ENCODE measurements at places on chromosomes 2 and 18. TPM values are rescaled to one million over a fixed set of nuclear protein-coding genes. Genes with fewer than 3 reads are reported as not detected.

Gene QPCT
- polyA plus RNA-seq = 11.2 TPM

Gene MYCN
- not detected for polyA plus RNA-seq

Gene KIF1A
- polyA plus RNA-seq = not detected

Gene SH2D6
- polyA plus RNA-seq = 0.15 TPM

Gene DSEL
- polyA plus RNA-seq = 40.0 TPM

Gene EFHD1
- polyA plus RNA-seq = not detected

Gene DUSP19
- 2.3 TPM for polyA plus RNA-seq

- DNase-seq = no peak
Observed at GRCh38 chr2:155498106-155498505, 799.6 kb downstream of the KCNJ3 start.

- no peak for DNase-seq
Observed at GRCh38 chr18:13272416-13272815, 53.9 kb downstream of the LDLRAD4 start.

- no peak for DNase-seq
Observed at GRCh38 chr2:147686365-147686764, 158.5 kb upstream of the ACVR2A start.

DNA sequence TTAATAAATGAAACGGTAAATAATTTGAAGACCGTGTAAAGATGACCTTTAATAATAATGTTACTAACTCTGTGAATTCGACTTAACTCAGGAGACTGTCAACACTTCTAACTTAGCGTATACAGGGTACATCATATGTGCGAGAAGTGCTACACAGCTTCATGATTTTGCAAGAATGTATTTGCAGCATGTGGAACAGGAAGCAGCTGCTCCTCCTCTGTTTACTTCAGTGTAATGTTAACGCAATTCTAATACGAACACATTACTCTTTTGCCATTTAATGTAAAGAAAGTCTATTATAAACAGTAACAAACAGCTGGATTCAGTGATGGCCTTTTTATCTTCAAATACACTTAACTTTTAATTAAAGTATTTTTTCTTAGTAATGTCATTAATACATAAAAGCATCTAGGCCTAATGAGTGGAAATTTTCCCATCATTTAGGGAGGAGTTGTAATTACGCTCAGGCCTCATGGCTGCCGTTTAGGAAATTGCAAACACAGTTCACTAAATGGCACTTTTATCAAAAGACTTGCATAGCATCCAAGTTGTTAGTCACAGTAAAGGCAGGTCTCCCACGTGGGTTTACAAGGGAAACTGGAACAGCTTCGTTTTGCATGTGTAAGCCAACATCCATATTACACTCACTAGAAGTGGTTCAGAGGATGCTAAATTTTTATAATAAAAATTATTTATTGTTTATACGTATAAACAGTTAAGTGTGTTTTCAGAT is 635.7 kb downstream of the FBXO15 start:
- DNase-seq = peak; percentile 39

GRCh38 chr2:88764850-88765153 is 73.3 kb downstream of the RPIA start:
- no peak for DNase-seq

DNA sequence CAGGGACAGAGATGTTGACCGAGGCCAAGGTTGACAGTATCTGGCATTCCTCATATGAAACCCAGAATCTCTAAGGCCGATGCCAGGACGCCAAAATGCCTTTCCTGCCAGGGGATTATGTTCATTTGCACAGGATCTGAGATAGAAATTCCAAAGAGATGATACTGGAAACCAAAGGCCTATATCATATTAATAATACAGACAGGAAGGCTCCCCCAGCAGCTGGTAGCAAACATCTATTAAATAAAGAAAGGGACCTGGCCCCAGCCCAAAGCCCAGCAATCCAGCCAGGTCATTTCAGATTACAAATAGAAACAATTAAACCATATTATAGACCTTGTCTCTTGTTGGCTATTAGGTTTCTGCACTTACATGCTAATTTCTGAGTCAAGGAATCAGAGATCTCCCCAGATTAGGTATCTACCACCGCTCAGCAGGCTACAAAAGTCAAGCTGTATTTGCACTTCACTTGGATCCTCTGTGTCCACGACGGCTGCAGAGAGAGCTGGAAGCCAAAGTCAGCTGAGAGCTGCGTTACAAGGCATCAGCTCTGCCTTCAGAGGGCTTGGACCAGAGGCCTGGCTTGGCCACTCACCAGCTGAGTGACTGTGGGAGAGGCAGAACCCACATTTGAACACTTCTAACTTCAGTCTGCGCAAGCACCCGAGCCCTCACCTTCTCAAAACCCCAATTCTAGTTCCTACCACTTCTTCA is 269.3 kb upstream of the SIX2 start:
- DNase-seq = no peak

DNA sequence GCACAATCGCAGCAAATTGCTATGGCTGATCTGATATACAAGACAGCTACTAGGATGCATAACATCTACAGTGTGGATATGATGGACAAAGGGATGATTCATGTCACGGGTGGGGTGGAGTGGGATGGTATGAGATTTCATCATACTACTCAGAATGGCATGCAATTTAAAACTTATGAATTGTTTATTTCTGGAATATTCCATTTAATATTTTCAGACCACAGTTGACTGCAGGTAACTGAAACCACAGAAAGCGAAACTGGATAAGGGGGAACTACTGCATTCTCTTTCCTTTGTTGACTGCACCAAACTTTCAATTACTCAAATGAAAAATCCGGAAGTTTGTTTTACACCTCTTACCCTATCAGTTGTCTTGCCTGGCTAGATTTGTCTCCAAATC is 94.4 kb upstream of the NEUROD1 start:
- DNase-seq = no peak

DNA sequence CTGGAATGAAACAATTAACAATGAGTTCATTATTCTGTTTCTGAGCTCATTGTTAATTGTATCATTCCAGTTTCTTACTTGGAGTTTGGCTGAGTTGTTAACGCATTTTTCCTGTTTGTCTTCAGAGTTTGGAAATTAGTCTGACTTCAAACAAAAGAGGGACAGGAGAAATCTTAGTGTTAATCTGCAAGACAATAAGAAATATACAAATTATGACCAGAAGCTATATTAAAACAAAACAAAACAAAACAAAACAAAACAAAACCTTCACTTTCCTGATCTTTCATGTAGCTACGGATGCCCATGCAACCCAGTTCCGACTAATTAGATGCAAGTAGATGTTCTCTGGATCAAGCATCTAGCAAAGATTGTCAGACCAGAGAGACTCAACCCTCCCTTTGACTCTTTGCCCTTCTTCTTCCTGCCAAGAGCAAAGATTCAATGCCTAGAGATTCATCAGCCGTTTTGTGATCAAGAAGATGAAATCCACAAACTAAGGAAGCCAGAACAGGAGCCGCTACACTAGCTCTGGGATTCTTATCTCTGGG is 686.2 kb upstream of the FSHR start:
- no peak for DNase-seq

DNA sequence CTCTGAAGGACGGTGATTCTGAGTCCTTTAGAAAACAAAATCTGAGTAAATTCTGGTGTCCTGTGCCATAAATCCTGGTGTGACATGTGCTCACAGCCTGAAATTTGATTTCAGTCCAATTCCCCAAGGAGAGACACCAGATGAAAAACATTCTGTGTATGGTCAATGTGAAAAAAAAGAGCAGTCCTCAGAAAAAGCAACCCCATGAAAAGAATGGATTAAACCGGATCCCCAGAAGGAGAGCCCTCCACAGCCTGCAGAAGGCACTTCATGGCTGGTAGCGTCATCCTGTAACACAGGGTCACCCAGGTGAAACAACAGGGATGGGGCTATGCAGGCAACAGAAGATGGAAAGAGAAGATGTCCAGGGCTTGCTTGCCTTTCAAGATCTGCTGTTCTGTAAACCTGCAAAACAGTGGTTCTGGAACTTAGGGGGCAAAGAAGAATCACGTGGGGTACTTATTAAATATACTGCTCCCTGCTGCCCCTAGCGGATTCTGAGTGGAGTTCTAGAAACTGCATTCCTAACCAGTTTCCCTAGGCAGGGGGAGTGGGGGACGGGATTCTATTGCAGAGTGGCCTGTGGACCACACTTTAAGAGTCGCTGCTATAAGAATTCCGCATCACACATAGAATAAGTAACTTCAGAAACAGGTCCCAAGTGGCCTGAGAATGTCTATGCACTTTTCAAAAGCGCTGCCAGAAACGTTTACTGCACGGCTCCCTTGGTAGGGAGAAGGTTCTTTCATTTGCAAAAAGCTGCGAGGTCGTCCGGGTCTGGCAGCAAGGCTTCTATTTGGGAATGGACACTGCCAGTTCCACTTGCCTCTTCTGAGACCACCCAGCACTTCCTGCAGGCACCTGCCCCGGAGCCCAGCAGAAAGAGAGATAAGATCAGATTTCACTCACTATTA is 118.9 kb upstream of the ARL5A start:
- no peak for DNase-seq

- no peak for DNase-seq
Observed at GRCh38 chr18:47932190-47932589, 1.7 kb upstream of the SMAD2 start.

GRCh38 chr2:176872406-176872805 is 340.2 kb upstream of the HNRNPA3 start:
- no peak for DNase-seq

- no peak for DNase-seq
Observed at GRCh38 chr2:55087501-55087900, 37.2 kb upstream of the RTN4 start.

DNA sequence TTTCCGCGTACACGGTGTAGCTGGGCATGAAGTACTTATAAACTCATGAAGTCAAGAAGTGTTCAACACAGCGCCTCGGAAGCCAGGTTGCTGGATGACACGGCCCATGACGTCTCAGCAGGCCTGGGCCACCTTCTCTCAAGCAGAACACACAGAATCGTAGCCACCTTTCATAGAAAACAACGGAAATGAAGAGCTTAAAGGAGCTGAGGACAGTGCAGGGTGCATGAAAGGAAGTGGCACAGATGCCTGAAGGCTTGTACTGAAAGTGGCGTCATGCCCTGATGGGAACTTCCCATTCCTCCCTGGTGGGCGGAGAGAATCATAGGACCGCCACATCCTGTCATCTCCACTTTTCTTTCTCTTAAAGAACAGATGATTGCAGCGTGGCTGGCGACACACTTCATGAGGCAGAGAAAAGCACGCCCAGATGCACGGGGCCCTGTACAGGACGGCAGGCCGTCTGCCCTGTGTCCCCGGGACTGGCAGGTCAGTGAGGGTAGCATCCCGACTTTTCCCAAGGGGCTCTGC is 31.1 kb downstream of the HDAC4 start:
- DNase-seq = no peak

- no peak for DNase-seq
Observed at GRCh38 chr2:125746321-125747164, 909.4 kb upstream of the GYPC start.

- no peak for DNase-seq
Observed at GRCh38 chr2:34547900-34548299, 948.8 kb upstream of the FAM98A start.

DNA sequence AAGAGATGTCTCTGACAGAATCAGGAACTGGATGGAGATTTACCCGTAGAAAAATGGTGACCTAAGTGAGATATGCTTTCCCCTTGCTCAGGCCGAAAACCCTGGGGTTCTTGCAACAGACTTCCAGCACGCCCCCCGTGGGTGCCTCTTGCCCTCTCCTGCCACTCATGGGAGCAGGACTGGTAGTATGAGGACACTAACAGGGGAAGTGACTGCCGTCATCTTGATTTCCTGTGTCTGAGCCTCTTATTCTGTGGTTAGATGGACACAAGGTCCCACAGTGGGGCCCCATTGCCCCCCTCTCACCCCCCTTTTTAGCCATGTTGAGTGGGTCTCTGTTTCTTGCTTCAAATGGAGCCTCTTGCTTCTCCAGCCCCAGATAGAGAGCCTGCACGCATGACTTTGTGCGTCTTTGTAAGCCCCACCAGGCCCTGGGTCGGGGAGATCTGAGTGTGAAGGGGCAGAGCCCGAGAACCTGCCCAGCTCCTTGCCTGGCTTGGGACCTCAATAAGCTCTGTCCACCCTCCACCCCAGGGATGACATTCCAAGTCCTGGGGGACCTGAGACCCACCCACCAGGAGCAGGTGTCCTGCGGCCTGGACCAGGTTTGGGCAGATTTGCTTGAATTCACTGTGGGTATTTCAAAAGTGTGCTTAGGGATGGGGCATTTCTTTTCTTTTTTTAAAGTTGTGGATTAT is 12.6 kb downstream of the GNLY start:
- DNase-seq = no peak

DNA sequence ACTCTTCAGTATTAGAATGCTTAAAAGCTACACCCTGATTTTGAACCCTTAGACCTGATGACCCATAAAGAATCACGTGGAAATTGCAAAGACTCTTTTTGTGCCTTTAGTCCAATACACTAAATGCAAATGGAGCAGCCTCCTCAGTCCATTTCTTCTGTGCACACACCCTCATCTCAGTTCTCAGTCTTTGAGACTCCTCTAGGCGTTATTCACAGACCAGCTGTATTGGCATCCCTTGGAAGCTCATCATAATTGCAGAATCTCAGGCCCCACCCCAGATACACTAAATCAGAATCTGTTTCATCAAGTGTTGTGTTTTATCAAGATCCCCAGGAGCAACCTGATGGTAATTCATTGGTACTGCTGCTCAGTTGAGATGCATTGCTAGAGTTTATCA is 335.0 kb upstream of the ATP5MC3 start:
- DNase-seq = no peak

DNA sequence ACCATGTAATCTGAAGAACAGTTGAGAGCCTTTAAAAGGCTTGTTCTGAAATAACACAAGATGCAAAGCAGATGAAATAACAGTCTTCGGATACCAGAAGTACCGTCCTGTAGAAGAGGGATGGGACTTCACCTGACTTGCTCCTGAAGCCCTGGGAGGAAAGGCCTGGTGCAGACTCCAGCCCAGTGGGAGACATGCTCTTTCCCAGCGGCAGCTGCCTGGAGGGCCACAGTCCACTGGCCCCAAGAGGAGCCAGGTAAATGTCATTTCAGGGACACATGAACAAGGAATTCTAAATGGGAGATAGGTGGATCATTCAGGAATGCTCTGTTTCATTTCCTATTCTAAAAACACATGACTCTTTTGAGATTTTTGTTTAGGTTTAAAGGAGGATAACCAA is 22.6 kb upstream of the CHN1 start:
- DNase-seq = no peak

- DNase-seq = peak; percentile 50
Observed at GRCh38 chr18:70337139-70337972, 48.5 kb downstream of the SOCS6 start.

DNA sequence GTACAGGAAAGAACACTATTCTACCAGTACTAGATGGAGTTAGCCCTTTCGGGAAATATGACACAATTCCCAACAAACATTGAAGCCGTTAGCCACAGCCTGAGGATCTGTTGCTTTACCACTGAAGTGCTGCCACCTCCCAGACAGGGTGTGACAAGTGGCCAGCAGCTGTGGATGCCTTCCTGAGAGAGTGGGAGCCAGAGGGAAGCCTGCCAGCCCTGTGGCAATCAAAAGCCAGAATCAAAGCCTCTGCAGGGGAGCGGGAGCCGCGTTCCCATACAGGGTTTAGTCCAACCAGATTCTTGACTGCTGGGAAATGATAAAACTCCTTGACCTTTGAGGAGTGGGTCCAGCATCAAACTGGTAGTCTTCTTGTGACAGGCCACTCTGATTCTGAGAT is 38.0 kb downstream of the SLC4A1AP start:
- DNase-seq = no peak
